ENCODE measurements at places on chromosomes 4 and X.

DNA sequence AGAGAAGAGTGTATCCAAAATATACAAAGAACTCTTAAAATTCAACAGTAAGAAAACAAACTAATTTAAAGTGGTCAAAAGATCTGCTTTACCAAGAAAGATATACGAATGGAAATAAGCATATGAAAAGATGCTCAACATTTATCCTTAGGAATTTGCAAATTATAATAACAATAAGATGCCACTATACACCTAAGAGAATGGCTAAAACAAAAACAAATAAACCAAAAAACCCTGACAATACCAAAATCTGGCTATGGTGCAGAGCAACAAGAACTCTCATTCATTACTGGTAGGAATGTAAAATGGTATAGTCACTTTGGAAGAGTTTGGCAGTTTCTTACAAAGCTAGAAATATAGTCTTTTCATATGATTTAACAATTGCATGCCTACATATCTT lies 545.7 kb upstream of the AGA start:
- DNase-seq: no peak

DNA sequence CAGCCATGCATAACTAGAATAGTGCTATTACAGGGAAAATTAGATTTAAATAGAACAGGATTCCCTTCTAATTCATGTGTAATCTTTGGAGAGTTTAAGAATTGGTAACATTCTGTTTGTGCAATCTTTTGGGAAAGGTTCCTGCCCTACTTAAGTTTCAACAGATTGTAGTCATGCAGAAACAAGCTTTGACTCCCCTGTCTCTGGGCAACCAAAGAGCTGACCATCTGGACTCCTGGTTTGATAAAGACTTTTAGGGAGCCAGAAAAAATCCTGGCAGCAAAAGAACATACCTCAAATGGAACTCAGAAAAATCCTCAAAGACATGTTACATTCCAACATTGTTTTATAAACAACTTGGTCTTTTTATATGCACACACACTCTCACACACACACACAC lies 191.1 kb upstream of the NEIL3 start:
- DNase-seq: no peak

- DNase-seq: no peak
Measured at GRCh38 chr4:159443975-159444374, 341.1 kb downstream of the RAPGEF2 start.

DNA sequence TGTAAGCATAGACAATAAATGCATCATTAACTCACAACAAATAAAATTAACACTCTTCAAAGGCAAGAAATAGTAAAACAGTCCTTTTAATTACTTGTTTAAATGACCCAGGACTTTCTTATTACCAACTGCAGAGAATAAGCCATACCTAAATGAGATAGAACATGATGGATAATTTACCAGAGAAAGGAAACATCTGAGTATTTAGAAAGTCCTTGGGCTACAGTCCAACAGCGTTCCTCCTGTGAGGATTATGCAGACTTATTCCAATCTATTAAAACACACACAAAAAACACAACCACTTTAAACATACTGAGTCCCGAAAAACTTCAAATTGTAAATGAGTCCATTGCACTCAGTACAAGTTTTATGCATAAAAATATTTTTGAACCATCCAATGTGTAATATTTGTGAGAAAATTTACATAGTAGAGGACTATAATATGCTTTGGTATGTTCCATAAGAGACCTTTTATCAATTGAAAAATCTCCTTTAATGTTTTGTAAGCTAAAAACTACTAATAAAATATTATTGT lies 129.2 kb downstream of the NR3C2 start:
- no peak for DNase-seq

DNA sequence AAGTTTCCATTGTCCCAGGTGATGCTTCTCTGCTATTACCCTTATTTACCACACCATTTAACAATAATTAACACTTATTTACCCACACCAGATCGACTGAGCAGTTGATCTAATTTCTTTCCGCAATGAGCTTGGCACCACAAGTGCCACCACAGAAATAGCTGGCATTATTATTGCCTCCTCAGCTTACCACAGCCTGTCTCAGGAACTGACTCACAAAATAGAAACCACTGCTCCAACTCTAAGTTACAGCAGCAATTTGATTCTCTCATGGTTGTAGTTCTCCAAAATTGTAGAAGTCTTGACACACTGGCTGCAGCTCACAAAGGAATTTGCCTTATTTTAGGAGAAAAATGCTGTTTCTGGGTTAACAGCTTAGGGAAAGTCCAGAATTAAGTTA lies 22.5 kb downstream of the ZNF721 start:
- no peak for DNase-seq

GRCh38 chrX:151713849-151714248 lies 2.0 kb upstream of the FATE1 start:
- peak; percentile 2 for DNase-seq

GRCh38 chr4:499567-499966 lies 557 bp downstream of the PIGG start:
- no peak for DNase-seq

DNA sequence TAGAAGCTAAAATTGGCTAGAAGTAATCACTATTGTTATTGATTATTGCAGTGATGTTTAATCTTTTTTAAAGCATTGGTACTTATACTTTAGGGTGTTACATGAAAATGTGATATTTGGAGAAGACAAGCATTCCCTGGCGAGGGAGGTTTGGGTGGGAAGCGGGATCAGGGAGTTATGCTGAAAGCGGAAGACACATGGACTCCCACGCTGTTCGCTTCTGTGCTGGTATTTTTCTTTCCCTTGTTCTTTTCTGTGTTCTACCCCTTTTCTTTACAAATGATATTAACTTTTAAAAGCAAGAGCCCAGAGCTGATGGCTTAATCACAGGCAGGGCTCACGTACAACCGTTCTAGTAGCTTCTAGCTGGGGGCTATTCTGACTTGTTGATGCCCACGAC lies 61.6 kb downstream of the PHOX2B start:
- no peak for DNase-seq

GRCh38 chrX:69119122-69119521 lies 46.1 kb downstream of the PJA1 start:
- no peak for DNase-seq

GRCh38 chrX:53262918-53263394 lies 18.4 kb downstream of the IQSEC2 start:
- no peak for DNase-seq

DNA sequence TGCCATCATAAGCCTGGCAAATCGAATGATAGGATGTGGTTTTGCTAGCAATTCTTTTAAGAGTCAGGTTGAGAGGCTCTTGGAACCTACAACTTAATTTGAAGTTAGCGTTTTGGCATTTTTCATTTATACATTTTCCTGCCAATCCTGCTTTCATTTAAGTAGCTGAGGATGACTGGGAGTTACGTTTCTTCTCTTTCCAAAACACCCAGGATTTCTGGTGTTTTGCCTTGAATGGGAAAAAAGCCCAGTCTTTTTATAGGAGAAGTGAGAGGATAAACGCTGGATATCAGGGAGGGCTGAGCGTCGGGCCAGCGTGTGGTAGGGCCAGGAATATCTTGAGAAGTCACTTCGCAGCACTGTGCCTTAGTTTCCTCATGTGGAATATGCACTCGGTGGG lies 174.2 kb upstream of the HAND2 start:
- no peak for DNase-seq

- no peak for DNase-seq
Measured at GRCh38 chr4:156971676-156972378, at the start of gene PDGFC. Gene PDGFC (minus strand): TSS chr4:156971799. CDS start chr4:156970903, 896 bp downstream.

DNA sequence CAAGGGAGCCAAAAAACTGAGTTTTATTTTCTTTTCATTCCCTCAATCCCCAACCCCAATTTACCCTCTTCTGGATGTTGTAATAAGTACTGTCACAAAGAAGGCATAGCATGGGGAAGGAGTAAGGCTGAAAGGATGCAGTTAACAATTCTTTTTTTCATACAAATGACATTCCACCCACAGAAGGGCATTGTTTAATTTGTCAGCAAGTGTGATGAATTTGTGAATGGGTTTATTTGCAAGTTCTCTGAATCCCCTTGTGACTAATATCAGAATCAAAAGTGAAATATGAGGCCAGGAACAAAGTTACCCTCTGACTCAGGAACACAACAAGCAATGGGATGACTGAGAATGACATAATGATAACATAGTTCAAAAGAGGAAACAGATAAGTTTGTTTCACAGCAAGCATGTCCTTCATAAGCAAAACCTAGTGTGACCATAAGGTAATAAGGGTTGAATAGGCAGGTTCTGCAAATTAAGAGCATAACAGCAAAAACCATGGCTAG lies 2.1 kb downstream of the GEMIN8 start:
- DNase-seq: no peak

- no peak for DNase-seq
Measured at GRCh38 chr4:139457318-139457717, 3.4 kb downstream of the RAB33B start.

DNA sequence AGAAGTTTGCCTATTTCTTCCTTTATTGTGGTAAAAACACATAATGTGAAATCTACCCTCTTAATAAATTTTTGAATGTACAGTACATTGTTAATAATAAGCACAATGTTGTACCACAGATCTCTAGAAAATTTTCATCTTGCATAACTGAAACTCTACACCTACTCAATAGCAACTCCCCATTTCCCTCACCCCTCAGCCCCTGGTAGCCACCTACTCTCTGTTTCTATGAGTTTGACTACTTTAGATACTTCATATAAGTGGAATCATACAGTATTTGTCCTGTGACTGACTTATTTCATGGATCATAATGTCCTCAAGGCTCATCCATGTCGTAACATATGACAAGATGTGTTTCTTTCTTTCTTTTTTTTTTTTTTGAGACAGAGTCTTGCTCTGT lies 446.4 kb downstream of the RPA4 start:
- DNase-seq: no peak

DNA sequence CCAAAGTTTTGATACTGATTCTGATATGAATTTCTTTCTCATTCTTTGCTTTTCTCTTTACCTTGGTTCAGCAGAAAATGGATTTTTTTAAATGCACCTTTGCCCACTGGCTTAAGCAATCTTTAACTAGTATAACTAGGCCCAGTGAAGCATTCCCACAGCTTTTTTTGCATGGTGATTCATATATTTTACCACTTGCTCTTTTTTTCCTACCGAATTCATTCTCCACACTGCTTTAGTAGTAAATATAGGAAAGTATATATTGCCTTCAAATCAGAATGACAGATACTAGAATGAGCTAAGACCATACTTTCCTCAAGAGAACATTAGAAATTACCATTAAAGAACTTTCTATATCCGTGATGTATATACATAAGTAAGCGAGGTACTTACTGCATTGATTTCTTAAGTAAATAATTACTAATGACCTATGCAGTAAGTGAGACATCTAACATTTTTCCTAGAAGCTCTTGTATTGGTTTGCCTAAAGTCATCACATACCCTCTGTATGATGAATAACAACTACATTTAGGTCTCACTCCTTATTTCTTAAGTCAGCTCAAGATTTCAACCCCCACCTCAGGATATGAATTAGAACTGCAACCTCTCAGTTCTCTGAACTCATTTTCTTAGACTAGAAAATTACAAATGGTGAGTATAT lies 44.2 kb downstream of the SLC4A4 start:
- DNase-seq: no peak

DNA sequence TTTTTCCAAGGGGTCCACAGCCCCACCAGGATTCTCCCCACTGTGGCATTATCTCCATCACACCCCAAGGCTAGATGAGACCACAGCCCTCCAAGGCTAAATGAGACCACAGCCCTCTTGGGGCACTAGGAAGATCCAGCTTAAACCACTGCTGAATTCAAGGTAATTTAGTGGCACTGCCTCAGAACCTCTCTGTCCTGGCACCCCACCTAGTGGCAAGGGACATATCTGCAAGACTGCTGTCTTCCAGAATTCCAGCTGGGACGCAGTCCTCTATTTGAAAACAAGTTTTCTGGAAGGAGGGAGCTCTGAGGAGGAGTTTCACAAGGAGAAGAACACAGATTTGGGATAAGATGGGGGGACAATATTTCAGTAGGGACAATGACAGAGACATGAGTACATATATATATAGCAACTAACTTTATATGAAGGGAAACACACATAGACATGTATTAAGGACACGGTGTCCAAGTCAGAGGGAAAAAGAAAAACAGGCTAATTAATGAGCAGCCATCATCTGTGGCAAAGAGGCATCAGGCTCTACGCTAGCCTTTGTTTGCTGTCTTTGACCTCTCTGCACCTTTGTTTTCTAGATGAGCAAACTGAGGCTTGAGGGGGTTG lies 9.3 kb downstream of the CETN2 start:
- DNase-seq: peak; percentile 19

- DNase-seq: no peak
Measured at GRCh38 chr4:105979506-105979905, 84.2 kb downstream of the NPNT start.

- no peak for DNase-seq
Measured at GRCh38 chr4:26985873-26986272, 125.2 kb downstream of the STIM2 start.

- no peak for DNase-seq
Measured at GRCh38 chrX:51665981-51666380, 16.6 kb downstream of the CENPVL2 start.

GRCh38 chrX:96425200-96425599 lies 259.4 kb upstream of the DIAPH2 start:
- no peak for DNase-seq

- DNase-seq: no peak
Measured at GRCh38 chr4:130648570-130648969, 1552.6 kb downstream of the C4orf33 start.

- no peak for DNase-seq
Measured at GRCh38 chr4:129146639-129147038, 50.7 kb downstream of the C4orf33 start.

GRCh38 chr4:36325499-36325898 lies 44.1 kb downstream of the DTHD1 start:
- DNase-seq: no peak

GRCh38 chrX:107625739-107626138 lies 2.6 kb upstream of the PRPS1 start:
- DNase-seq: no peak

GRCh38 chr4:138919094-138919936 lies 96.3 kb upstream of the NOCT start:
- peak; percentile 44 for DNase-seq

DNA sequence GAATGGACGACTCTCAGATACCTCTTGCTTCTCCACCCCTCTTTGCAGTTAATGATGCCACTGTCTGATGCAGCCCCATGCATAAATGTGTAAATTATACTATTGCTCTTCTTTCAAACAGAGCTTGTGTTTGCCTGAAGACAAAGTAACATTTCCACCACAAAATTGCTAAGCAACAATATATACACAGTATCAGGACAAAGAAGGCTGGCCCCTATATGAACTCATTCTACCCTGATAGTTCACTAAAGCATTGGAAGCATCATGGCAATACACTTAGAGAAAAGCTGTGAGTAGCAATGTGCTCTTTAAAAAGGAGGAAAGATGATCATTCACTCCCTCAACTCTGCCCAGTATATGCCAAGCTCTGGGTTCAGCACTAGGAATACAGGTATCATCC lies 427.0 kb upstream of the CPEB2 start:
- no peak for DNase-seq

GRCh38 chrX:108366644-108367406 lies 71.4 kb downstream of the COL4A6 start:
- DNase-seq: no peak

DNA sequence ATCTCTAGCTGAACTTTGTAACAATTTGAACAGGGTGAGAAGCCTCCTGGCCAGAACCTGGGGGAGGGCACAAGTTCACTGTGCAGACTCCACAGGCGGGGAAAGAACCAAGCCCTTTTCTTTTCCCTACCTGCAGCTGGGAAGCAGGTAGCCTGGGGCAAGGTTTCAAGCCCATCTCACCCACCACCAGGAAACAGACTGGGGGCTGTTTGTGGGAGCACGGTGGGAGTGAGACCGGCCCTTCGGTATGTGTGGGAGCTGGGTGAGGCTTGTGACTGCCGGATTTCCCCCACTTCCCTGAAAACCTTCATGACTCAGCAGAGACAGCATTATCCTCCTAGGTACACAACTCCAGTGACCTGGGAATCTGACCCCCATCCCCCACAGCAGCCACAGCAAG lies 211.7 kb downstream of the ZNF674 start:
- no peak for DNase-seq
